CD4-positive, CD25-positive, alpha-beta regulatory T cell (primary cell): ENCODE measurements at places on chromosomes 3 and 15. TPM values are rescaled to one million over a fixed set of nuclear protein-coding genes. Genes with fewer than 3 reads are reported as not detected.

Gene C2CD4A
- 0.14 TPM for polyA plus RNA-seq

Gene LMAN1L
- polyA plus RNA-seq: not detected

Gene LRRC2
- 1.8 TPM for polyA plus RNA-seq

Gene IL20RB
- polyA plus RNA-seq: 0.23 TPM

Gene PCOLCE2
- polyA plus RNA-seq: not detected
